ENCODE measurements at places on chromosomes 5 and 9.
A peak's percentile ranks its signal among the peaks of the same experiment; 100 is the strongest.

DNA sequence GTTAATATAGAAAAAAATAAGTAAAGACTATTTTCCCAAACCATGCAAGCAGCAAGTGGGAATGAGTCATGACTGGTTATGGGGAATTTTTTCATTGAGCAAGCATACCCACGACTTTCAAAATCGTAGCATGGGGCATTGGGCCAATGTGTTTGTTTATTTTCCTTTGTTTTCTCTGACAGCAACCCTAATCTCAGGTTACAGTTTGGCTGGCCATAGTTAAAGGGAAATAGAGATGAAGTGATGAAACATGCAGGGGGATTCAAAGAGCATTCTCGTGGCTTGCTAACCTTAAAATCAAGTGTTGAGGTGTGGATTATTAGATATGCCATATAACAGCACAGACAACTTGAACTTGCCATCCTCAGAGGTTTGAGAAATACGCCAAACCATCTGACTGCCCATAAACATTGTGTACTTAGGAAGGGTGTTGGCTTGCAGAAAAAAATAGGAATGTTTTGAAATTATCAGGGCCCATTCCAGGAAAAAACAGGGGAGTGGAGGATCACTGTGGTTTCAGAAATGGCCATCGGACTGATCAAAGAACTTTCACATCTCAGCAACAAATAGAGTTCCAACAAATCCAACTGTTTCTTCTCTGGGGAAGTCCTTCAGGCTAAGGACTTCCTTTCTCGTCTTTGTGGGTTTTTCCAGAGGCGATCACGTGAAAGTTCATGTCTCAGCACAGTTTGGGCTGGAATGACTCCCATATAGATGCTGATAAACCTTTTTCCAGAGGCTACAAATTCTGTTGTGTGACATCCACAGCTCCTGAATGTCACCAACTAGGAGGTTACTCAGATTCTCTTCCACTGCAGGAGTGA lies 259.1 kb downstream of the SYK start:
- DNase-seq = peak; percentile 14

GRCh38 chr9:73090214-73090613 lies 61.5 kb upstream of the ANXA1 start:
- DNase-seq = no peak

DNA sequence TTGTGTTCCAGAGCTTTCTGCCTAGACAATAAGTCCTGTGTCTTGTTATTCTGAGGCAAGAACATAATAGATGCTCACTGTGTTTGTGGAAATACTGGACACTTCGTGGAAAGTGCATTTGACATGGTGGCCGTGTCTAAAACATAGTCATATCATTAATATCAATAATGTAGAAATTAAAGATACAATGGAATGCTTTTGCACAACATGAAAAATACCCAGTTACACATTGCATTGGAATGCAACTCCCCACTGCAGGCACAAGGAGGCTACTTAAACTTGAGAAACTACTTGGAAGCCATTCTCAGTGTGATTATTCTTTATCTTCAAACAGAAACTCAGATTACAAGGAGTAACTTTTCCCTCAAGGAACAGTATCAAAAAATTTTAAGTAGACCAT lies 145.3 kb upstream of the ZNF462 start:
- no peak for DNase-seq

DNA sequence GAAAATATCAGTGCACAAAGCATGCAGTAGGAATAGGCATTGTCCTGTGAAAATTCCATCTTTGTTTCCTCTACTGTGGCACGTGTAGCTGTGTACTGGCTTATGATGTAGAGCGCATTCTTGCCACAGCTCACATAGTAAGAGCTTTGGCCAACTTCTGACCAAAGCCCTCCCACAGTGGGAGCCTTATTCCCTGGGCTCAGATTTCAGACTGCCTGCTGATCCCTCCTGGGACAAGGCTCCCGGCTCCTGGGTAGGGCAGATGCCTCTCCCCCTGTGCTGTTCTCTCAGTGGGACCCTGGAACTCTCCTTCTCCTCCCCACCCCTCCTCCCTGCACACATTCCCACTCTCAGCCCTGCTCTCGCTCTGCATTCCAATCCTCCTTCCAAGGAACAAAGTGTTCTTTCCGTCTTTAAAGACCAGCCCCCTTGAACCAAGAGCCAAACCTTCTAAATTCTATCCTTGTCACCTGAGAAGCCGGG lies 17.5 kb downstream of the LCP2 start:
- no peak for DNase-seq

DNA sequence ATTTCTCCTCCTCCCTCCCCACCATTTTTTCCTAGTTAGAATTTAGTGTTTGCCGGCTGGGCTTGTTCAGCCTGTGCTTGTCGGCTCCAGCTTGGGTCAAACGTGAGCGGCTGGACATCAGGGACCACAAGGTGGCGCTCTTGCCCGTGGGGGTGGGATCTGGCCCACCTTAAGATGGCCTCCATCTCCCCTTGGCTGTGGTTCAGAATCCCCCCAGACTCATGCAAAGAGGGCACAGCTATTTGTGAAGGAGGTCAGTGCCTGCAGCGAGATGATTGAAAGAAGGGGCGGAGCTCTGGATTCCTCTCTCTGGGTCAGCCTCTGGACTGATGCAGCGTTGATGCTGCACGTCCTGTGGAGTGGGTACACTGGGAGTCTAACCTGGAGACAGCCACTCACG lies 283.3 kb upstream of the TUT7 start:
- DNase-seq = no peak

DNA sequence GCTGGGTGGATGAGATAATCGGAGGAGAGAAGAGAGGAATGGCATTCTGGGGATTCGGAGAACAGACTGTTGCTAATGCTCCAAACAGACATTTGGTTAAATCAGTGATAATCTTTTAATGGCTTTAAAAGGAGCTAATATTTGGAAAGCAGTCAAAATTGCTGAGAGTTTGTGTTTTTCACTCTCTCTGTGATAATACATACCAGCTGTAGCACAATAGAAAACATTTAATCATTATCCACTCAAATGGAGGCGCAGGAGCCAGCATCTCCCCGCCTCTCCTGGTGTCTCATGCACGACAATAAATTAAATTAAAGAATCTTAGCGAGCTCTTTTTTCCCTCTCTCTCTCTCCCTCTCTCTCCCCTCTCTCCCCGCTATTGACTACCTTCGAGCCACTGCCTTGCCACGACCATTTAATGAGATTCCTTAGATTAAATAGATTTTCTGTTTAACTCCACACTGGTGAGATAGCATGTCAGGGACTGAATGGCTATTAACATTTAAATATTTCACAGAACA lies 268.6 kb upstream of the MVB12B start:
- no peak for DNase-seq

- no peak for DNase-seq
Measured at GRCh38 chr9:121926351-121926801, 166.7 kb downstream of the TTLL11 start.
